ENCODE measurements at places on chromosomes 13 and 19.

DNA sequence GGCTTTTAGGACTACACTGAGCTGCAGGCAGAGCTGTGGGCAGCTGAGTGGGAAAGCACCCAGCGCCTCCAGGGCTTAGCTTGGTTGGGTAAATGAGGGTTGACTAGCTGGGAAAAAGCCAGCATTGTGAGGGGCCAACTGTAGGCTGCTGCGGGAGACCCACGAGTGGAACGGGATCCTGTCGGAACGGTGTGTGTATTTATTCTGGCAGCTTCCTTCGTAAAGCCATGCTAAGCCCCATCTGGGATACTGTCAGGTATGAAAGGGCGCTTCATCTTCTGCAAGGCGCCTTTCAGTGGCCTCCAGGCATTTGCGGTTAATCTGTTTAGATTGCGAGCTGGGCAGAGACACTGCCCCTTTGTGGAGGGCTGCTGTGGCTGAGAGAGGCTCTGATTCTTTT lies 39.5 kb upstream of the CNMD start:
- DNase-seq, result no peak

DNA sequence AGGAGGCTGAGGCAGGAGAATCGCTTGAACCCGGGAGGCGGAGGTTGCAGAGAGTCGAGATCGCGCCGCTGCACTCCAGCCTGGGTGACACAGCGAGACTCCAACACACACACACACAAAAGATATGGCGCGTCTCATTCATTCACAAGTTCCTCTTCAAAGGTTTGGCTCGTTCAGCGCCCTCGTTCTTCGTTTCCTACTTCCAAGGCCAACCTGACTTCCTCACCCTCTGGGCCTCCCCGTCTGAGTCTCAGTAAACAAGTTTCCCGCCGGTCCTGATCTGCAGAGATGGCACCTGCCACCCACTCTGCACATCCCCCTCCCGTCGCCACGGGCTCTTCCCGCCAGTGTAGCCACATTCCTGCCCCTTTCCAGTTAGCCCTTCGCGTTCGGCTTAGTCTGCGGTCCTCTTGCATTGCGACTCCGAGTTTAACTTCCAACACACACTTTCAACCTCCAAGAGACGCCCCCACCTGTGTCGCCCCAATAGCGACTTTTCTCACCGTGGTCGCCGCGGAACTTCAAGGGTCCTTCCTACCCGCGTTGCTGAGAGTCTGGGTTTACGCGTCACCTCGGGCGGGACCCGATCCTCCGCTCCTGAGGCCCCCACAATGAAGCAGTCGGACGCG lies 1.3 kb upstream of the BSG start:
- peak; percentile 64 for DNase-seq

DNA sequence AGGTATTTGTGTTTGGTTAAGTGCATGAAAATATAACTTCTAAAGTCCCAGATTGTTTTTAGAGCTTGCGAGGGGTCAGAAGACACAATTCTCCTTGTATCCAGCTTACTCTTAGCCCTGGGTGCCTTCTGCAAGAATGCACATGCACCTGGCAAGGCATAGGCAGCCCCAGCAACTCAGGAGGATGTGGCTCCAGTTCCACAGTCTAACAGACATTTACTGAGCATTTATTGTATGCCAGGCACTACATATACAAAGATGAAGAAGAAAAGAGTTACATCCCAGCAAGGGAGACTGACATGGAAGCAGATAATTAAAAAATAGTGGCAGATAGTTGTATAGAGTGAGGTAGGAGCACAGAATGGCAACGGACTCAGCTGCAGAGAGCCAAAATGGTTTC lies 101.1 kb upstream of the FRY start:
- no peak for DNase-seq

DNA sequence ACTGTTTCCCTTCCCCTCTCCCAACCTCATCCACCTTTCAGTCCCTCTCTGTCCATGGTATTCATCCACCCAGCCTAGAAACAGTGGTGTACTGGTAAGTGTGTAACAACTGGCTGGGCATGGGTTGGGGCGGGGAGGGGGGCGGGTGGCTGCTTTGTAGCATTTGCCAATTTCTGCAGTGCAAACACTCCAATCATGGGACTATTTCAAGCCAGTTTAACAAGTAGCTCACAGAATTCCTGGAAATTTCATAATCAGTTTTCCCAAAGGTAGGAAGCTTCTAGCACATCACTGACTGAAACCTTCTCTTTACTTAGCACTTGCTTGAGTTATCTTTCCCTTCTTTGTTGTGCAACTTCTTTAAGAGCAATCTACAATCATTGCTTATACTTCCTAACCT lies 100.8 kb upstream of the WASF3 start:
- DNase-seq, result no peak

GRCh38 chr19:35177377-35178274 lies 23.1 kb downstream of the FXYD5 start:
- no peak for DNase-seq

GRCh38 chr13:61408571-61408970 lies 7.1 kb downstream of the PCDH20 start:
- no peak for DNase-seq

GRCh38 chr13:43545317-43545874 lies 241.4 kb downstream of the ENOX1 start:
- DNase-seq, result no peak

DNA sequence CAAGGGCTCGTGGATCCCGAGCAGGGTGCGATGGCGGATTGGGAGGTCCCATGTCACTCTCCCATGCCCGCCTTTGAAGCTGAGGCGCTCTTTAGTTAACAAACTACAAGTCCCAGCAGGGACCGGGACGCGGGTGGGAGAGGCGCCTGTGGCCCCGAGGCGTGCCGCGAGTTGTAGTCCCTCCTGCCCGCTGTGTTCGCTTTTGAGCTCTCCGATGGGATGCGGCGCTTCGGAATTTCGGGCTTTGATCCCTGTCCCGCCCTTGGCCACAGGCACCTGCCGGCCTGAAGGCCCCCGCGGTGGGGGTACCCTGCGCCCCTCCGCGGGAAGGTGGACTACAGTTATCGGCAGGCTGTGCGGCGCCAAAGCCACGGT lies 11.0 kb downstream of the CYTH2 start:
- peak; percentile 61 for DNase-seq

DNA sequence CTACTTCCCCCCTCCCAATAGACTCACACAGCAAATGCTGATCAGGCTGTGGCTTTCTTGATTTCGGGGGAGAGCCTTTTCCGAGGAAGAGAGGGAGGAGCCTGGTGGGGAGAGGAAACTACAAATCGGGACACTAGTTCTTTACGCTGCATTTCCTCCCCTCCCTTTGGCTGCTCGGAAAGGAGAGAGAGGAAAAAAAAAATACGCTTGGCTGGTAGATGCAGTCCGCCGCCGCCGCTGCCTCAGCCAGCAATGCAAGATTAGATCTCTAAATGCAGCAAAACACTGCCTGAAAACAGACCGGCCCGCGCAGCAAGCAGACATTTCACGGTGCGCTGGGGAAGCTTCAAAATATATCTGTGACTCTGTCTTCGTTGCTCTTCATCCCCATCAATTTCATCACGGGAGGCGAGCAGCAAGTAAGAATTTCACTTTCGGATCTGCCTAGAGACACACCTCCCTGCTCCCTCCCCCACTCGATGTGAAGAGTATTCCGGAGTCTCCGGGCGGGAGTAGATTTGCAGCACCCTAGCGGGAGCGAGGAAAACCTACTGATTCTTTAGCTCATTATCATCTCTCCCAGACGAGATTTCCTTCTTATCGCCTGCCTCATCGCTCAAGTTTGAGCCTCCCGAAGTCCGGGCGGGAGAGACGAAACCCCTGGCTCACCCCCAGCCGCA lies at the start of gene PCDH17:
PCDH17 (plus strand) TSS at position 149 of the 680 bp plus-strand sequence. CDS start 803 bp downstream, outside the sequence.
- DNase-seq, result no peak

GRCh38 chr13:51873837-51874236 lies 12.1 kb downstream of the CCDC70 start:
- no peak for DNase-seq

DNA sequence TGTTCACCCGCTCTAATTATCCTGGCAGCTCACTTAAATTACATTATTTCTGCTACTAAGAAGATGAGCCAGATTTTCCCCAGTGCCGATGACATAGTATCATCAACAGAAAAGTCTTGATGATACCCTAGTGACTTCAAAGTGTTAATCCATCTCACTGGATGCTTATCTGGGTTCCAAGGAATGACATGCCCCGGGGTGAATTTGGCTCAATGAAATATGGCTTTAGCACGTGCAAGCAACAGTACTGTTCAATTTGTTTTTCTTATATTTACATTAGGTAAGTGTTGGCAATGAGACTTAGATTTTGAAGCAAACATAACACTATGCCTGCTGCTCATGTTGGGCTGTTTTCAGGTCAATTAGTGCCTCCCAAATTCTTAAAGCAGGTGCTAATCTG lies 548.2 kb upstream of the SLITRK1 start:
- DNase-seq, result no peak

GRCh38 chr19:14300303-14300702 lies 80.9 kb upstream of the ADGRE5 start:
- no peak for DNase-seq

DNA sequence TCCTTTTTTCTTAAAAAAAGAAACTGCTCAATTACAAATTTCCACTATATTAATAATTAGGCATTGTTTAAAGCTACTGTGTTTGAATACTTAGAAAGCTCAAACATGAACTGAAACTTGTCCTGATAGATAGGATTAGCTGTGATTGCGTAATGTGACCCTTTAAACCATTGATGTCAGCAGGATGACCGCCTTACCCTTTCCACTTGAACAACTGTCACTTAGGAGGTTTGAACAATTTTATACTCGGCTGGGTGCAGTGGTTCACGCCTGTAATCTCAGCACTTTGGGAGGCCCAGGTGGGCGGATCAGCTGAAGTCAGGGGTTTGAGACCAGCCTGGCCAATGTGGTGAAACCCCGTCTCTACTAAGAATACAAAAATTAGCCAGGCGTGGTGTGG lies 2.9 kb downstream of the LAMP1 start:
- no peak for DNase-seq

- no peak for DNase-seq
Measured at GRCh38 chr19:39296906-39297305, 699 bp downstream of the IFNL1 start.

GRCh38 chr19:30070968-30071632 lies 129.1 kb downstream of the URI1 start:
- DNase-seq, result no peak

GRCh38 chr19:13937479-13938300 lies 527 bp downstream of the PODNL1 start:
- no peak for DNase-seq

Data from CD4-positive, alpha-beta T cell treated with Interleukin-17A for 4 hours (primary cell).